ENCODE measurements at places on chromosomes 13 and 19.

- DNase-seq = no peak
These were observed at the start of gene DHDH for GRCh38 chr19:48933382-48933932. TSS of gene DHDH (plus strand) at chr19:48933699. CDS start at chr19:48933722, 23 bp downstream.

GRCh38 chr19:15137777-15138176 lies 30.6 kb downstream of the SYDE1 start:
- DNase-seq = no peak

GRCh38 chr13:74325106-74325505 lies 190.9 kb upstream of the KLF12 start:
- peak; percentile 67 for DNase-seq

DNA sequence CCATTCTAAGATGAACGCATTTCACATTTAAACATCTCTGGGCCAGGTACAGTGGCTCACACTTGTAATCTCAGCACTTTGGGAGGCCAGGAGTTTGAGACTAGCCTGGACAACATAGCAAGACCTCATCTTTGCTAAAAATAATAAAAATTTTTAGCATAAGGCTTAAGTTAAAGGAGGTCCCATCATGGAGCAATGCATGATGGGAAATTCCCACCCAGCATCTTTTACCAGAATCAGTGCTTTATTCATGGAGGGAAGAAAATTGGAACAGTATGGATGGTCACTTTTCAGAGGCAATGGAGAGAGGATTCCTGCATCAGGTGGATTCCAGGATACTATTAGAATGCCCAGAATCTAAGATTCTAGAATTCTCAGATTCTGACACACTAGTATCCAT lies 3.8 kb upstream of the KLK8 start:
- no peak for DNase-seq

DNA sequence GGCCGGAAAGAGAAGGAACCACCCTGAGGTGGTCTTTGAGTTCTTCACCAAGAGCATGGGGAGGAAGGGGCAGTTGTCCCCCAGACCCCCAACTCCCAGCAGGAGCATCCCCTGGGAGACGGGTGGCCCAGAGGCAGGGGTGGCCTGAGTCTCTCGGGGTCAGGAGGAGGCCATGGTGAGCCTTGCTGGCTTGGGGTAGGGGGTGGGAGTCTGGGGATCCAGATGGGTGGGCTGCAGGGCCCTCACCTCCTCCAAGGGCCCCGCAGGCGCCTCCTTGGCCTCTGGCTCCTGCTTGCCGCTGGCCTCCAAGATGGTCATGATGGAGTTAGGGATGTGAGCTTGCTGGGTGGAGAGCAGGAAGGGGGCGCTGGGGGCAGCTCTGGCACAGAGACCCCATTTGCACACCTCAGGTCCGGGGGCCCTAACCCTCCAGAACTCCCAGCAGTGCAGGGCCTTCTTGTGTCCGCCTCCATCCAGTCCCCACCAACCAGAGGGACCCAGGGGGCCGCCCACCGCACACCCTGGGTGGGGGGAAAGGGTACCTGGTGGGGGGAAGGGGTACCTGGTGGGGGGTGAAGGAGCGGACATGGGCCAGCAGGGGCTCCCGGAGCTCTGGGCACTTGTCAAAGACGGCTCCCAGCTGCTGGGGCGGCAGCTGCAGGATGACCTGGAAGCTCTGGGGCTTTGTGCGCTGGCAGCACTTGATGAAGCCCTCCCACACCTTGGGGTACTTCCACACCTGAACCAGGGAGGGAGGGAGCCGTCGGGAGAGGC lies 1.3 kb upstream of the RSPH6A start:
- no peak for DNase-seq

- no peak for DNase-seq
These were observed 39.4 kb downstream of the ZNF136 start for GRCh38 chr19:12202250-12202649.

DNA sequence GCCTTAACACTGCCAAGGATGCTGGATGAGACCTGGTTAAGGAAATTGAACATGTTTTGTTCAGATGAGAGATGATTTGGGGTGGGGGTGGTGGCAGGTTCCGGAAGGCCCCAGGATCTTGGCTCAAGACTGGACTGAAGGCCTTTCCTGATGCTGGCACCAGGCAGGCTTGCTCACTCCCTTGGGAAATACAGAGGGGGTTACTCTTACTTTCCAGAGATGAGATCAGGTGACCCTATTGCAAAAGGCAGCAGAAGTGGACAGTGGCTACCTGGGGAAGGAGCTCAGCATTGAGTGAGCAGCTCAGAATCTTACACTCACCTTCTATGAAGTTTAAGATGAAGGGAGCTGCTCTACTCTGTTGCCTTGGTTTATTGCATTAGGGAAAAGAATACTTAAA lies 10.8 kb downstream of the GATAD2A start:
- no peak for DNase-seq

DNA sequence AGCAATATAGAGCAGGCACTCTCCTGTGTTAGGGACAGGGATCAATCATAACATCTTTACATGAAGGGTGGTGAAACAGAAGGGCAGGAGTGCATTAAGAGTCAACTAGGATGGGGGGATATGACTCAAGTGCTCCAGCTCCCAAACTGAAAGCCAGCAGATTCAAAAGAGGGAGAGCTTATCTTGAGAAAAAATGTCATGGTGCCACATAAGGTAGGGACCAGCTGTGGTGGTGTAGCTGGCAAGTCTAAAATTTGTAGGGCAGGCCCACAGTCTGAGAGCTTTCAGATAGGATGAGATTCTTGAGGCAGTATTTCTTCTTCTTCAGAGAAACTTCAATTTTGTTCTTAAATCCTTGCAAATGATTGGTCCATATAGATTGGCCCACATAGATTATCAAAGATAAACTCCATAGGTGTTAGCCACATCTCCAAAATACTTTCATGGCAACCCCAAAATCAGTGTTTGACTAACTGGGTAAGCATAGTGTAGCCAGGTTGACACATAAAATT lies 19.1 kb downstream of the DNAJC15 start:
- DNase-seq = no peak

DNA sequence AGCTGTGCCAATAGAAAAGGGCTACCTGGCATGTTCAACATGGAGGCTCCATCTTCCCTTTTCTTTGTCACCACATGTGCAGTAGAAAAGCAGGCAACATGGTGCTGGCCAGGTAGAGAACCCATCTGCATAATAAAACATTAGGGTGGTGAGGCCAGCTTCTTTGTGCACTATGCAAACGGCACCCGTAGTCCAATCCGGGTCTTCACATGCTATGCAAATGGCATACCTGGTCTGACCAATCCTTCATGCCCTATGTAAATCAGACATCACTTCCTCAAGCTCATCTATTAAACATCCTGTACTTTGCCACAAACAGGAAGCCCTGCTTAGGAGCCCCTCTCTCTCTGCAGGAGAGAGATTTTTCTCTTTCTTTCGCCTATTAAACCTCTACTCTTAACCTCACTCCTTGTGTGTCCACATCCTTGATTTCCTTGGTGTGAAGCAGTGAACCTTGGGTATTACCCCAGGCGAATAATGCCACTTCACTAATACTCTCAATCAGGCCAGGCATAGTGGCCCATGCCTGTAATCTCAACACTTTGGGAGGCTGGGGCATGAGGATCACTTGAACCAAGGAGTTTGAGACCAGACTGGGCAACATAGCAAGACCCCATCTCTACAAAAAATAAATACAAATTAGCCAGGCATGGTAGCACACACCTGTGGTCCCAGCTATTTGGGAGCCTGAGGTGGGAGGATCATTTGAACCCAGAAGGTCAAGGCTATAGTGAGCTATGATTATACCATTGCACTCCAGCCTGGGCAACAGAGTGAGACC lies 111.3 kb upstream of the MRI1 start:
- no peak for DNase-seq

DNA sequence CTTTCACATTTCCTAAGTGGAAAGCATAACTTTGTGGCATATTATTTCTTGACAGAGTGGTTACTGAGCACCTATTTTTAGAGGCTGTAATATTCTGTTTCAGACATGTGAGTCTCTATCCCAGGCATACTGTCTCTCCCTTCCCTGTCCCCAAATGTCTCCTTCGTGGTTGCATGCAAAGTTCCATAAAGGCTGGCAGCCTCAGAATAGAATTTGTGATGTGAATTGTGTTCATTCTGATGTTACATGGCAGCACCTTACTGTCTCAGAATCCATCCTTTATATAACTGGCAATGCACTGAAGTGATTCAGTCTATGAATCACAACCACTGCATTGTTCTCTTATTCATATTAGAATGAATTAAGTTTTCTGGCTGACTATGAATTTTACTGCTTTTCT lies 89.0 kb upstream of the SLC7A1 start:
- DNase-seq = no peak

- DNase-seq = no peak
These were observed 154.6 kb downstream of the FLT1 start for GRCh38 chr13:28340272-28340793.

DNA sequence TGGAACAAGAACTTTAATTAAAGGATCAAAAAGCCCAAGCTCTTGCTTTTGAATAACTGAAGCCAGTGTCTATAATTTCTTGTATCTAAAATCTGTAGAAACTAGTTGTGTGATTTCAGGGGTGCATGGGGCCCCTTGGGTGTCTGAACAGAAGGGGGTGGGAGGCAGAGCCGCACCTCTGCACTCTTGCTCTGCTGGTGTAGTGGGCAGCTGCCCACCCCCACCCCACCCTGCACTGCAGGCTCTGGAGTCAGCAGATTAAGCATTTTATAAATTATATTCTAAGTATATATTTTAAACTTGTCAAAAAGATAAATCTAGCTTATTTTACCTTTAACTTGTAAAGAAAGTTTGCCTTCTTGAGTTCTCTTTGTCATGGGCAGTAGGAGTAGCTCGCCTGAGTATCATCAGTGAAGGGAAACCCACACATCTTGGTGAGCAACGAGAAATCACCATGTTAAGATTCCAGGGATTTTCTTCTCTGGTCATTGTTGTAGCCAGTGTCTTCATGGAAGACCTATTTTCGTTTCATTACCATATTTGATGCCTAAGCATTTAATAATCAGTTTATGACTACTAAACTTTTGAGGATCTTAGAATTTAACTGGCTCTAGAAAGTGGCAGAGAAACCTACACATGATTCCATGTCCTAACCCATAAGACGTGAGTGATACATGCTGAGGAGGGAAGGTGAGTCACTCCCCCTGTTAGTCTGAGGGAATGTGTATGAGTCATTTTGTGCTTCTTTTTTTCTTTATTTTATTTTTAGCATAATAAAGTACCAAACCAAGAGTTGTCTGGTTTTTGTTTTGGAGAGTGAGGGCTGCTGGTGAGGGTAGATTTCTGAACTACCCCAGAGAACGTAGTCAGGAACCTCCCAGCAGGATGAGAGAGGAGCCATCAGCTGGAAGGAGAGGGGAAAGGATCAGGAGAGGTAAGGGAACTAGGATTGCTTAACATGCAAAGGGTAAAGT lies 7.7 kb downstream of the UBE2L5 start:
- DNase-seq = peak; percentile 62

DNA sequence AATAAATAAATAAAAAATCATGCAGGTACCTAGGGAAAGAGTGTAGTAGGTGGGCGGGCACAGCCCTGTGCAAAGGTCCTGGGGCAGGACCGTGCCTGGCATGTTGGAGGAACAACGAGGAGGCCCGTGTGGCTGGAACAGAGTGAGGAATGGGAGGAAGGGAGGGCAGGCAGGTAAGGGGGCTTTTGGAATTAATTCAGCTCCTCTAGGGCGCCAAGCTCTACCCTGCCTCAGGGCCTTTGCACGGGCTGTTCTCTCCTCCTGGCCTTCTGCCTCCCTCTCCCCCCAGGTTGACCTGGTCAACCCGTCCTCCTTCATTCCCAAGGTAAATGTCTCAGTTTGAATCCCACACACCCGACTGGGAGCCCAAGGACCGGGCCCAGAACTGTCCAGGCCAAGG lies 31.1 kb upstream of the SEMA6B start:
- no peak for DNase-seq

GRCh38 chr19:49690079-49690655 lies 749 bp upstream of the CPT1C start:
- no peak for DNase-seq

GRCh38 chr19:19406878-19407632 lies 1.6 kb downstream of the GATAD2A start:
- no peak for DNase-seq

DNA sequence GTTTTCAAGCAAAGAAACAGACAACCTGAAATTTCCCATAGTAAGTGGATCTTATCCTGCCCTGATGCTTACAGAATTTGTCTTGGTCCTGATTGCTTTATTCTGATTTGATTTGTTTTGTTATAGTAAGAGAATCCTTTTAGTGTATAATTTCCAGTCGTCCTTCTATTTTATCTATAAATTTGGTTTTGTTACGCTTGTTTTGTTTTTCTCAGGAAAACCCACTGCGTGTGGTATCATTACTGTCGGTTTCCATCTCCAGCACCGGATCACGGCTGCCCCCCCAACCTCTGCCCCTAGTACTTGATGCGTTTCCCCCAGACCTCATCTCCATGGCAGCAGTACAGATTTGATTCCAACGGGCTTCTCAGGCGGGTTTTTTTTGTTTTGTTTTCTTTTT lies 58.0 kb upstream of the PDCD5 start:
- DNase-seq = no peak

GRCh38 chr13:36706755-36707154 lies 32.9 kb downstream of the SERTM1 start:
- peak; percentile 45 for DNase-seq

GRCh38 chr13:51858433-51859247 lies 3.1 kb upstream of the CCDC70 start:
- no peak for DNase-seq

DNA sequence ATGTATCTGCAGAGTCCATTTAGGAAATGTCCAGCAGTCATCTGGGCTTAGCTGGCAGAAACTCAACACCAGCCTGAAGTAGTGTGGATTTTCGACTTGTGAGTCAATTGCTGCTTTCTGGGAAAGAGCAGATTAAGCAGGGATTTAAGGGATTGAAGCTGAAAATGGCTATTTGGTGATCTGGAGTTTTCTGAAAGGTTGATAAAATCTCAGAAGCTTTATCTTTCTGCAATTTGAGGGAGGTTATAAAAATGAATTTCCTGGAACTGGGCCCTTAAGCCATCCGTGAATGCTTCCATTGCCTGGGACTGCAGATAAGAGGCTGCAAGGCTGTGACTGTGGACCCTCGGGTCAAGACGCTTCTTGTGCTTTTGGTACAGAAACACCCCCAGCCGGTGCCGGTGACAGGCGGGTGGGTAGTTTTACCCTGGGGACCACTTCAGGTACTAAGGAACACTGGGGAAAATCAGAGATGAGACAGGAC lies 61.5 kb downstream of the COL4A1 start:
- no peak for DNase-seq

- no peak for DNase-seq
These were observed 66.7 kb downstream of the CDADC1 start for GRCh38 chr13:49314344-49314882.

- DNase-seq = no peak
These were observed 782 bp upstream of the JUND start for GRCh38 chr19:18282021-18282787.

Data from fibroblast of the conjunctiva (primary cell).